ENCODE measurements at places on chromosomes 3 and 15. TPM values are rescaled to one million over a fixed set of nuclear protein-coding genes. Genes with fewer than 3 reads are reported as not detected.

PAK6 gene
- 0.27 TPM for total RNA-seq

CCR9 gene
- total RNA-seq: not detected

SCAMP5 gene
- total RNA-seq: 0.89 TPM

GALNT15 gene
- total RNA-seq: not detected

CCR5 gene
- total RNA-seq: 0.46 TPM

KCNMB2 gene
- not detected for total RNA-seq

GOLGA8Q gene
- 1.4 TPM for total RNA-seq

SPSB4 gene
- not detected for total RNA-seq

USP13 gene
- 16.4 TPM for total RNA-seq

XXYLT1 gene
- 16.1 TPM for total RNA-seq

PDCD6IP gene
- total RNA-seq: 180 TPM

ANKRD63 gene
- total RNA-seq: 0.41 TPM

DLG1 gene
- 84.1 TPM for total RNA-seq

KLHL40 gene
- not detected for total RNA-seq

TPRG1 gene
- 91.8 TPM for total RNA-seq

SLC22A14 gene
- total RNA-seq: not detected

DNA sequence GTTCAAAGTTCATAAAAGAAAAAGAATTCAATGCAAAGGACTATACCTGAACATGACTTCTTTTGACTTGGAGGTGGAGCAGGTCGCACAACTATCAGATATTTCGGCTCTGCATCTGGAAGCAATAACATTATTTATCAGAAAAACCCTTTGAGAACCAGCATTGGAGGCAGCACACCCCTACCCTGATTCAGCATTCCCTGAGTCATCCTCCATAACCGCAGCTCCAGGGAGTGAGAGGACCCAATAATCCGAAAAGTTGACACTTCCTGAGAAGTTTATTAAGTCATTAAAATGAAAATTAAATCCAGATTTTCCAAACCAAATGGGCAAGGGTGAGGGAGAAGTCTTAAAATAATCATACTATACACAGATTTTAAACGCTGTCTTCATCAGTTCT, 90.6 kb downstream of the ABI3BP start:
- DNase-seq: no peak

DNA sequence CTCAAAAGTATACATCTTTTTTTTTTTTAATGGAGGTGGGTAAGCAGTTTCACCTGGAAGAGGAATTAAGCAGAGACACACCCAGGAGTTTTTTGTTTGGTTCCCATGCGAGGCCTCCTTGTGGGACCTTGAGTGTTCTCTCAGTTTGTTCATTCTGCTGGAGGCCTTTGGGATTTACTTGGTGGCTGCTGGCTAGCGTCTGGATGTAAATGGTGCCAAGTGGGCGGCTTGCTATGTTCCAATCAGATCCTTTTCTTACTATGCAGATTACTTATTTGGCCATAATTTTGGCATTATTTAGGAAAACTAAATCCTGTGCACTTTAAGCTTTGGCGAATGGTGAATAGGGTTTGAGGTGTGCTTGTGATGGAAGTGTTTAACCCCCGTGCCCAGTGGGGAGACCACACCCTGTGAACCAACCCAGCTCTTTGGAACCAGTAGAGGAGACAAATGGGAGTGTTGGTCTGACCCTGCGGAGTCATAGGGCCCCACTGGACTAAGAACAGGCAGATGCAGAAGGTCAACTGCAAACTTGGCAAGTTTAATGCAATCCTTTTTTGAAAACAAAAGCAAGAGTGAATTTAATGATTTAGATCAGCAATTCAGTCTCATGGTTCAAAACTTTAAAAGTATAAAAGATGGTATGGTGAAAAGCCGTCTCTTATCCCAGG, 79.4 kb downstream of the EBLN2 start:
- no peak for DNase-seq

- DNase-seq: no peak
Measured at GRCh38 chr15:48634893-48635292, 10.6 kb downstream of the FBN1 start.

- no peak for DNase-seq
Measured at GRCh38 chr15:92707880-92708551, 52.4 kb upstream of the FAM174B start.

GRCh38 chr3:69420781-69421520, 35.1 kb upstream of the FRMD4B start:
- no peak for DNase-seq

DNA sequence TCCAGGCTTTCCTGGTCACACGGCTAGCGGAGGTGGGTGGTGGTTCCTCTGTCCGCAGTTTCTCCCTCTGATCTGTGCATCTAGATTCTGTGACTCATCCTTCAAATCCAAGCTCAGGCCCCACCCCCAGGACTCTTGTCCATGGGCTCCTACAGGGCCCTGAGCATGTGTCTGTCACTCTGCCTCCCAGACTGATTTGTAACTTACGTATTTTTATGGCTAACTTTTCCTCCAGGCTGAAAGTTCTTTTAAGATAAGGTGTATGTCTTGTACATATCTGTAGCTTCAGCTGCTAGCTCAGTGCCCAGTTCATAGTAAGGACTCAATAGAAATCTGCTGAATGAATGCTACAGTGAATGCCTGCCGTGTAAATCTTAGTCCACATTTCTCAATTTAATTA, 8.0 kb downstream of the ESYT3 start:
- DNase-seq: no peak

- no peak for DNase-seq
Measured at GRCh38 chr3:14281053-14281452, 102.4 kb downstream of the LSM3 start.

DNA sequence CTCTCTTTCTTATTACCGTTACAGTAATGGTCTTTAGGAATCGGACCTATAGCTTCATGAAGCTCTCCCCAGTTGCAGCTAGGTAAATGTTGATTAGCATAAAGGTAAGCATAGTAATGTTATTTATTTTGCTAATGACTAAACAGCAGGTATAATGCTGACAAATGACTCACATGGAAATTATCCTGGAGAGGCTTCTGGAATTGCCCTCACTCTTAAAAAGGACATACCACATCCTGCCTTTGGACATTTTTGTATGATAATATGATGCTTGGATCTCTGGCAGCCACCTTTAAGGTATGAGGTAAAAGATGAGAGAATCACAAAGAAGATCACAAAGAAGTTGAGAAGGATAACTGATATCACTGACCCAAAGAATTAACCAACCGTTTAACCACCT, 238.6 kb downstream of the CHL1 start:
- no peak for DNase-seq

DNA sequence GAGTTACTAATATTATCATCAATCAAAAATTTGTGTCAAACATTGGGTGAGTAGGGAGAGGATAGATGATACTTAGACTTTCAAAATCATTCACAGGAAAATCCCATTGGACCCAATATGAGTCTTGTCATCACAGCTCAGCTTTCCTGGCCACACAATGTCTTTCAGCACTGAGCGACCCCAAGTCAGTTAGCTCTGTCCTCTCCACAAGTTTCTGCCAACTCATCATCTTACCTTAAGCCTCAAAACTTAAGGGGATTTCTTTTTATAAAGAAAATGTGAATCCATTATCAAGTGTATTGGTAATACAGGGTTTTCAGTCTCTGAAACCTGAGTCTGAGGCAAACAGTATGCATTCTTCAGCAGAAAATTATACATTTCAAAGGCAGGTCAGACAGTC, 55.8 kb downstream of the SUMF1 start:
- no peak for DNase-seq

GRCh38 chr15:60374628-60375081, 23.1 kb downstream of the ANXA2 start:
- DNase-seq: no peak

- no peak for DNase-seq
Measured at GRCh38 chr15:90915808-90916440, 12.8 kb downstream of the MAN2A2 start.

GRCh38 chr15:74024687-74025086, 30.2 kb downstream of the PML start:
- no peak for DNase-seq

DNA sequence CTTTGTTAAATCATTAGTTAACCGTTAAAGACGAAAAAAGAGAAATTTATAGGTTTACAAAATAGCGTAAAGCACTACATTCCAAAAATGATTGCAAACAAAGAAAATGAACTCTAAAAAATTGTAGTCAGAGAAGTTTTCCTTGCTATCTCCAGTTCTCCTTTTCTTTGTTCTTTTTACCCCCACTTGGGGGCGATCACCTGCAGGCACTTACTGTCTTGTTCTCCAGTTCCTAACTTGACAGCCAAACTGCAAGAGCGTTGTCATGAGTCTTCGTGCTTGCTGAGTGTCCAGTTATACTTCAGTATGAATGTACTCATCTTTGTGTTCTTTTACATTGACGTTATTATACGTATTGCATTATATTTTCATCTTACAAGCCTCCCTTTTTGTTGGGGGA, 54.5 kb downstream of the CHD2 start:
- DNase-seq: no peak

DNA sequence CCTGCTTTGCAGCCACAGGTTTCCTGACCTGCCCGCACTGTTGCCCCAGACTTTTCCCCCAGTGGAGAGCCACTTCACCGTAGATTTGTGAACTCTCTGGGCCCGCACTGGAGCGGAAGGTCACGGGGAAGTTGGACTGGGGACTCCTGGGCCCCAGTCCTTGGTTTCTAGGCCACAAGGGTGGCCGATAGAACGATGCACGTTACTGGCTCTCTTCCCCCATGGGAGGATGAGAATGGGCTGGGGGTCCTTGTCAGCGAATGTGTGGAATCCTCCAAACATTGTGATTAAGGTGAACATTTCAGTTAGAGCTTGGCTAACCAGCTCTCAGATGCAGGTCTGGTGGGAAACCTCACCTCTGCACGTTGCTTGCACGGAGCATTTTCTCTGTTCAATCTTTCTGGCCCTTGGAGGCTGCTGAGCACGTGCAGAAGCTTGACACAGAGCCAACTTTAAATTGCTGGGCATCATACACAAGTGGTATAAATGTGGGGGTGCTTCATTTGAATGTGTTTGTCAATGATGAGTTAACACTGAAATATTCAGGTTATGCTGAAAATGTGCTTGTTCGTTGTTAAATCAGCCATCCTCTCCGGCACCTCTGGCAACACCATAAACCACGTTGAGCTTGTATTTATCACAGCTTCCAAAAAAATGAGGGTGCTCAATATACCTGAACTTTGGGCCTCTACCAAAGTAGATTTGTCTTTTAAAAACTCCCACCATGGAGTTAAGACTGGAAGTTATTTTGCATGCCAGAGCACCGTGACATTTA, 976 bp downstream of the DIS3L start:
- no peak for DNase-seq

GRCh38 chr3:122679882-122680474, 661 bp upstream of the PARP14 start:
- DNase-seq: peak; percentile 17

DNA sequence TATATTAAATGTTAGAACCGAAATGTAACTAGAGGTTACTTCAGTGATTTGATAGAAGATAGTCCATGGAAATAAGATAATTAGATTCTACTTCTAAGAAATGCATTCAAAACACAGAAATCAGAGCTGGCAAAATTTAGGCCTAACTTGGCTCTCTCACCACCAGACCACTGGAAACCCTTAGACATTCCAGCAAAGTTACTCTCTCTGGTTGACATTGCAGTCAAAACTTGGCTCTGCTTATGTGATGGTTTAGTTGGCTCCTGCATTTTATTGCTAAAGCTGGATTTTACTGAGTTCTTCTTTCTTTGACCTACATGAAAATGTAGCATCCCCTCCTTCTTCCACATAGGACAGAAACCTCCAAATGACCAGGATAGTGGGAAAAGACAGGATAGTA, 35.4 kb upstream of the CBLB start:
- DNase-seq: no peak

GRCh38 chr15:69718916-69719315, 266.3 kb downstream of the RPLP1 start:
- no peak for DNase-seq

GRCh38 chr15:80105193-80105592, 45.7 kb downstream of the ZFAND6 start:
- no peak for DNase-seq

DNA sequence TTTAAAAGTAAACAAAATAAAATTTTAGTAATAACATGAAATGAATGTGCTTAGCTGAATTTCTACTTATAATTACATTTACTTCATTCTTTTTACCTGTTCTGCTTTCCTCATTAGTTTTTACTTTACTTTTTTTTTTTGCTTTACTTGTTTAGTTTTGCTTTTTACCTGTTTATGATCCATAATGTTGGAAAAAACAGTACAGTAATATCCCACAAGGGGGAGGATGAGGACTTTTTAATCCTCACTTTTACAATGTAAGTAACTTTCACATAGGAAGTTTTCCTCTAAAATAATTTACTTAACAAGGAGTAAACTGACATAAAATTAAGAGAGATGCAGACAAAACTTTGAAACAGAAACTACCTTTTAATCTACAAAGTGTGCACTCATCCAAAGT, 268.7 kb downstream of the TBC1D5 start:
- DNase-seq: no peak

- DNase-seq: no peak
Measured at GRCh38 chr3:31772272-31772671, 208.8 kb downstream of the OSBPL10 start.

GRCh38 chr15:26475554-26475953, 297.3 kb downstream of the GABRB3 start:
- no peak for DNase-seq

GRCh38 chr3:171379961-171380483, 80.2 kb downstream of the TNIK start:
- DNase-seq: no peak

GRCh38 chr3:159798951-159799350, 189.7 kb upstream of the IL12A start:
- DNase-seq: no peak

- DNase-seq: no peak
Measured at GRCh38 chr3:182063742-182064141, 352.0 kb downstream of the SOX2 start.

GRCh38 chr3:184741798-184742675, 30.2 kb upstream of the MAGEF1 start:
- no peak for DNase-seq

- peak; percentile 17 for DNase-seq
Measured at GRCh38 chr15:56821721-56822425, 88.6 kb upstream of the ZNF280D start.

DNA sequence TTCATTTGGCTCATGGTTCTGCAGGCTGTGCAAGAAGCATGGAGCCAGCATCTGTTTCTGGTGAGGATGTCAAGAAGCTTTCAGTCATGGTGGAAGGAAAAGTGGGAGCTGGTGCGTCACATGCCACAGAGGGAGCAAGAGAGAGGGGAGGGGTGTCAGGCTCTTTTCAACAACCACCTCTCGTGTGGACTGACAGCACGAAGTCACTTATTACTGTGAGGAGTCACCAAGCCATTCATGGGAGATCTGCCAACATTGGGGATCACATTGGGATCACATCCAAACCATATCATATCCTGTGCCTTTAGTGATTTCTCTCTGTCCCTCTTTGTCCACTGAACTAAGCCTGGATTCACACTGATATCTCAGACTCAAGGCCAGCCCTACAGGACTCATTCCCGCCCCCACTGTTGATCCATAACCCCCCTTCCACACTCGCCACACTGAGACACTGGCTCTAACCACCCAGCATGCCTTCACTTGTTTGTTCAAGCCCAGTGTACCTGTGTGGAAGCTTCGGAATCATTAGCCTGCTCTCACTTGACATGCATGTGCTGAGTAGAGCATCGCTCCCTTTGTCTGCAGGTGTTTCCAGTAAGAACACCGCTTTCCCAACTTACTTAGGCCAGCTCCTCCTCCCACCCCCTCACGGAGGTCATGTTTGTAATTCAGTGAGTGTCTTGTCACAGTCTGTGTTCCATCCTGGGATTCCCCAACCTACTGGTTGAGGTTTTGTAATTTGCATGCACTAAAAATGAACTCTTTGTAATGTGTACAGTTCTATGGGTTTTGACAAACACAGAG, 132.2 kb downstream of the KLF13 start:
- DNase-seq: no peak
